ENCODE measurements at places on chromosomes 13 and 19. TPM values are rescaled to one million over a fixed set of nuclear protein-coding genes. Genes with fewer than 3 reads are reported as not detected.

- H3K27me3 ChIP-seq, result no peaks in the 10 kb centered on the region
- DNase-seq, result peak; percentile 3
- H3K4me3 ChIP-seq, result no peak overlapping the region
- no peaks in the 10 kb centered on the region for H3K36me3 ChIP-seq
- H3K4me1 ChIP-seq, result no peaks in the 10 kb centered on the region
- H3K27ac ChIP-seq, result no peak overlapping the region
These were observed 771.3 kb upstream of the ARGLU1 start for GRCh38 chr13:107339209-107339608.

DNA sequence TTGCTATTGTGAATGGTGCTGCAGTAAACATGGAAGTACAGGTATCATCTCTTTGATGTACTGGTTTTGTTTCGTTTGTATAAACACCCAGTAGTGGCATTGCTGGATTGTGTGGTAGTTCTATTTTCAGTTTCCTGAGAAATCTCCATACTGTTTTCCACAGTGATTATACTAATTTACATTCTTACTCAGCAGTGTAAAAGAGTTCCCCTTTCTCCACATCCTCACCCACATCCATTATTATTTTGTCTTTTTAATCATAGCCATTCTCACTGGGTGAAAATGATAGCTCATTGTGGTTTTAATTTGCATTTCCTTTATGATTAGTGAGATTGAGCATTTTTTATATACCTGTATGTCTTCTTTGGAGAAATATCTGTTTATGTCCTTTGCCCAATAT lies 62.3 kb upstream of the PARP4 start:
- no peaks in the 10 kb centered on the region for H3K4me1 ChIP-seq
- no peaks in the 10 kb centered on the region for H3K36me3 ChIP-seq
- DNase-seq, result no peak
- H3K27ac ChIP-seq, result no peak overlapping the region
- no peaks in the 10 kb centered on the region for H3K27me3 ChIP-seq
- no peak overlapping the region for H3K4me3 ChIP-seq

The TFDP1 gene
- 34.9 TPM for total RNA-seq

The KLHL1 gene
- not detected for total RNA-seq
